ENCODE measurements at places on chromosomes 3 and 15. TPM values are rescaled to one million over a fixed set of nuclear protein-coding genes. Genes with fewer than 3 reads are reported as not detected.

The PTH1R gene
- total RNA-seq, result 6.4 TPM

The ACTC1 gene
- total RNA-seq, result 13,225 TPM

The SLCO3A1 gene
- total RNA-seq, result 56.8 TPM

The C3orf85 gene
- total RNA-seq, result not detected

The CASR gene
- not detected for total RNA-seq

The CTXN2 gene
- total RNA-seq, result not detected

The CKMT1B gene
- total RNA-seq, result not detected

The ADGRG7 gene
- not detected for total RNA-seq

Data from left ventricle myocardium inferior (tissue), 1 donor.